HT-29 (cell line): ENCODE measurements at places on chromosomes 12 and 14.
A peak's percentile ranks its signal among the peaks of the same experiment; 100 is the strongest.

DNA sequence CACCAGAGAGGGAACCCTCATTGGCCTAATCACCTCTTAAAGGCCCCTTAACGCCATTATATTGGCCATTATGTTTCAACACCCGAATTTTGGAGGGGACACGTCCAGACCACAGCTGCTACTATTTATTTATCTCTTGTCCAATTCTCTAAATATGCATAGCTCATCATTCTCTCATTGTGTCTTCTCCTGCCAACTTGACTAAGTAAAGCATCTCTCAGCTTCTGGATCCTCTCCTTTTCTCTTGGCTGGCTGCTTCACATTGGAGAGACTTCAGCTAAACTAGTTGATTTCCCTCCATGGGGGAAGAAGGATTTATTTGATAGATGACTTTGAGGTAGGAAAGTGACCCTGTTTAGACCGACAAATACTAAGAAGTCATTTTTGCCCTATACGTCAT lies 120.4 kb upstream of the KRR1 start:
- no peak for DNase-seq

GRCh38 chr14:30214014-30214413 lies 286.4 kb upstream of the PRKD1 start:
- DNase-seq: no peak

DNA sequence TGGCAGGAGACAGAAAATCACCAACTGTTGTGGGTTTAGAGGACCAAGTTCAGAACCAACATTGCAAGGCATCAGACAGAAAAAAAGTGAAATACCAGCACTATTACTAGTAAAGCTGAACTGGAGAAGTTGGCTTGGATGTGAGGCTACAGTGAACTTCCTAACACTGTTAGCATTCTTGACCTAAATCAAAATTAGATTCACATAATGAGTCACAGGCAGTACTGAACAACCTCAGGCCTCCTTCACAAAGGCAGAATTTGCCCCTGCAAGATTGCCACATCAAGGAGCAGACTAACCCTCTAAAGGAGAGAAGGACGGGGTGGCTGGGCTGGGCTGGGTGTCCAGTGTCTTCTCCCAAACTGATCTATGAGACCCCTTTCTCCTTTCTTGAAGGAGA lies 539.7 kb downstream of the SNAPC1 start:
- DNase-seq: no peak

GRCh38 chr12:121925358-121925695 lies 6.9 kb downstream of the CFAP251 start:
- no peak for DNase-seq

GRCh38 chr12:56120158-56120846 lies 2.2 kb downstream of the ZC3H10 start:
- no peak for DNase-seq

GRCh38 chr14:75392686-75393641 lies 34.9 kb upstream of the JDP2 start:
- DNase-seq: no peak

DNA sequence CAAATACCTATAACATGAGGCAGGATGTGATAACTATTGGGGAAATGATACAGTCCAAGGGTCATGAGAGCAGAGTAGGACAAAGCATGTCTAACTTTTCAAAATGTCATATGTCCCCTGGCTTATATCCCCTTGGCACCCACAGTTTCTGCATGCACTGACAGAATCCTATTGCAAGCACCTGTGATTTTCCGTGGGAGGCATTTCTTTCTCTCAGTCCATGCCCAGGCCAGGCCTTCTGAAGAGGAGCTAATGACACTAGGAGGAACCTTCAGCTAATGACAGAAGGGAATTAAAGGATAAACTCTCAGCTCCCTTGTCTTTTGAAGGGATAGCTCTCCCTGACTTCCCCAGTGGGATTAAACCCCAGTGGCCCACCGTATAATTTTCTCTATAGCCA lies 249.2 kb downstream of the TTC6 start:
- no peak for DNase-seq

DNA sequence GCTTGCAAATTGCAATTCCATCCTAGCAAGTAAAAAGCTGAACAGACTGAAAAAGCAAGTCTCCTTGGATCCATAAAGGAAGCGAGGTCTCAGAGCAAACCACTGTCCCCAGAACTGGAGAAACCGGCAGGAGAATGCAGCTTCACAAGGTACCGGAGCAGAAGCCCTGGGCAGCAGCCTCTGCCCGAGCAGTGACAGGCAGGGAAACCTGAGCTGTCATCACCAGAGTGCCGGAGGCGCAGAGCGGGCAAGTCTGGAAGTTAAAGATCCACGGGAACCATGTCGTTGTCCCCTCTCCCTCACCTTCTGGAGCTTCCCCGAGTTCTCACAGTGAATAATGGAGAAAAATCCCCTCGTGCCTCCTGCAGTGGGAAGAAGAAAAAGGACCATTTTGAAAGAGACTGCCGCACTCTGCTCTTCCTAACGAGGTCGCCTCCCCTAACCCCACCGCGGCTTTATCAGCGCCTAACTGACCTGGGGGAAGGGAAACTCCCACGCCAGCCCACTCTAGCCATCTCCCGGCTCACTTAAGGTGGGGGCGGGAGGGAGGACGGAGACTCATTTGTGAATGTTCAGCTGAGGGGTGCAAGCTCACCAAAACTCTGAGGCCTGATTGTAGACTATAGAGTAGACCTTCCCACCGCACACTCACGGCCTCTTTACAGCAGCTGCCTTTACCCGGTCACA lies 27.8 kb downstream of the FBXL14 start:
- no peak for DNase-seq

GRCh38 chr12:127077262-127078045 lies 1189.5 kb upstream of the TMEM132C start:
- DNase-seq: no peak

DNA sequence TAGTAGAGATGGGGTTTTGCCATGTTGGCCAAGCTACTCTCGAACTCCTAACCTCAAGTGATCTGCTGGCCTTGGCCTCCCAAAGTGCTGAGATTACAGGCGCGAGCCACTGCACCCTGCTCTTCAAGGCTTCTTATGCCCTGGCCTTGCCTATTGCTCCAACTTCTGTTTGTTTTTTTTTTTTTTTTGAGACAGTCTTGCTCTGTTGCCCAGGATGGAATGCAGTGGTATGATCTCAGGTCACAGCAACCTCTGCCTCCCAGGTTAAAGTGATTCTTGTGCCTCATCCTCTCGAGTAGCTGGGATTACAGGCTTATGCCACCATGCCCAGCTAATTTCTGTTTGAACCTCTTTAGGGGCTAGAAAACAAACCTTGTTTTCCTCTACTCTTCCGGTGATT lies 6.0 kb upstream of the ABCD4 start:
- DNase-seq: no peak

DNA sequence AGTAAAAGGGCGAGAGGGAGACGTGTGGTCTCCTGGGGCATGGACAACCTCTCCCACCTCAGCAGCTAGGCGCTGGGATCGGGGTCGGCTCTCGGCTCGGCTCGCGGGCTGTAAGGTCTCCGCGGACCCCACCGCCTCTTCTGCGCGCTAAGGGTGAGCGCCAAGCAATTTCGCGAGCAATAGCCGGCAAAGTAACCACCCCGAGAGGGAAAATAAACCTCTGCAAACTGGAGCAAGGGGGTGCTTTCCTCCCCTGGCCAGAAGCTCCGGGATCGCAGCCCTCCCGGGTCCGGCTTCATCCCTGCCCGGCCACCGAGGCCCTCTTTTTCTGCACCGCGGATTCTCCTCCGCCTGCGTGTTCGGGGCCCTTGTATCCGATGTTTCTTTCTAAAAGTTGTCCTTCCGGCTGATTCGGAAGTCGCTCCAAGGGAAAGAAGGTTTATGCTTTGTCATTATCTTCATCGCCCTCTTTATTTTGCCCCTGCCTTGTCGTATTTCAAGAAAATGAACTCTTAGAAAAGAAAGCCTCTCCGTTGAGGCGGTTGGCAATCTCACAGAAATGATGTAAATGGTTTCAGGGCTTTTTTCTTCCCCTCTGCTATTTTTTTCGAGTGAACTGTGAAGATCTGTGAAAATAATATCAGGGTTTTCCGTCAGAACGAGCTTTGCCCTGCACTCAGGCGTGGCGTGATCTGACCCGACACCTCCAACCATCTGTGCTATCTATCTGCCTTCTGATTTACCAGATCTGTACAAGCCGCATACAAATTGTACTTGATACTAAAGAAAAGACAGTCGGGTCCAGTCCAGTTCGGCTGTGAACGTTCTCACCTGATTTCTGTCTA lies 1.7 kb upstream of the SIX6 start:
- no peak for DNase-seq

- DNase-seq: no peak
Measured at GRCh38 chr14:40762685-40763084, 844.0 kb upstream of the LRFN5 start.

- DNase-seq: no peak
Measured at GRCh38 chr14:26522967-26523366, 74.9 kb downstream of the NOVA1 start.

- DNase-seq: peak; percentile 10
Measured at GRCh38 chr14:49692193-49692757, 645 bp upstream of the KLHDC1 start.

- DNase-seq: peak; percentile 7
Measured at GRCh38 chr12:65779091-65779642, 45.1 kb upstream of the HMGA2 start.

- DNase-seq: no peak
Measured at GRCh38 chr12:24470050-24470449, 478.9 kb downstream of the BCAT1 start.

DNA sequence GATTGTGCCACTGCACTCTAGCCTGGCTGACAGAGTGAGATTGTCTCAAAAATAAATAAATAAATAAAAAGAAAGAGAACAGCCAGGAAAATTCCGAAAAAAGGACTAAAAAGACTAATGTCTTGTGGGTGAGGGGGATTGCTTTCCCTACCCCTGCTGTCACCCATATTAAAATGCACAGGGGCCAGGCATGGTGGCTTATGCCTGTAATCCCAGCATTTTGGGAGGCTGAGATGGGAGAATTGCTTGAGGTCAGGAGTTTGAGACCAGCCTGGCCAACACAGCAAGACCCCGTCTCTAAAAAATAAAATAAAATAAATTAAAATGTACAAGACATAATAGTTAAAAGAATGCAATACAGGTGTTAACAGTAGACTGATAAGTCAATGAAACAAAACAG lies 6.1 kb downstream of the DHRS1 start:
- no peak for DNase-seq

- DNase-seq: no peak
Measured at GRCh38 chr12:89062996-89063395, 289.3 kb downstream of the DUSP6 start.

DNA sequence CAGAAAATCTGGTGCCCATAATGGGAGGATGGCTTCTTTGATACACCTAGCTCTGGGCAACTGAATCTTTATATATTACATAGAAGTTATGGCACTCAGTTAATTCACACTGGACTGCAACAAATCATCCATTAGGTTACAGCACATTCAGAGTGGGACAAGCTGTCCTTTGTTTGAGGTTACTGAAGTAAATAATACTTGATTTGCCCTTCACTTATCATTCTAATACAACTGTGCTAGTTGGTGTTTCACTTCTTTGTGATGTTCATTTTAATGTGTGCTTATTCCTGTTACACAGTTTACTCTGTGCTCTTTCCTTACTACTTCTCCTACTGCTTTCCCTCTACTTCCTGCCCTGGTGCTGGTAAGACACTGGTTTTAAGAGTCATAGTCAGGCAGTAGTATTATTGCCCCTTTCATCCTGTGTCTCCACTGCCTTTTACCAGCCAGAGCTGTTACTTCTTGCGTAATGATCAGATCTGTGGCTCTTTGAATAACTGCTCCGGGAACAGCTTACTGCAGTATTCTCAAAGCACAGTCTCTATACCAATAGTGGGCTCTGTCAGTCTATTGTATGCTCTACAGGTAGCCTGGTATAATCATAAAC lies 36.4 kb upstream of the GXYLT1 start:
- no peak for DNase-seq

DNA sequence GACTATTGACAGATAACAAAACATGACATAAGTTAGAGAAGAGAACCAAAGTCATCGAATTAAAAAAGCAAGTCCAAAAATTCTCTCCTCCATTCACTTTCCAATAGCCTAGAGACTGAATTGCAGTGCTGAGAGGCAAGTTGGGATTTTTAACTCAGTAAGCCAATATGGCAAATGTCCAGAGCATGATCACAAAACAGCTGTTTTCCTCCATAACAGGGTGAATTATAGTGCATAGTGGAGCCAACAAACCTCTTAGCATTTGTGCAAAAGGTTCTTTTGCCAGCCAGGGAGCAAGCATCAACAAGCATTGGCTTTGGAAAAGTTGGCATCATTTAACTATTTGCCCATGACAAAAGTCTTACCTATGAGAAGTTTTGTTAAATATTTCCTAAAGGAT lies 458.8 kb upstream of the NOVA1 start:
- DNase-seq: no peak

DNA sequence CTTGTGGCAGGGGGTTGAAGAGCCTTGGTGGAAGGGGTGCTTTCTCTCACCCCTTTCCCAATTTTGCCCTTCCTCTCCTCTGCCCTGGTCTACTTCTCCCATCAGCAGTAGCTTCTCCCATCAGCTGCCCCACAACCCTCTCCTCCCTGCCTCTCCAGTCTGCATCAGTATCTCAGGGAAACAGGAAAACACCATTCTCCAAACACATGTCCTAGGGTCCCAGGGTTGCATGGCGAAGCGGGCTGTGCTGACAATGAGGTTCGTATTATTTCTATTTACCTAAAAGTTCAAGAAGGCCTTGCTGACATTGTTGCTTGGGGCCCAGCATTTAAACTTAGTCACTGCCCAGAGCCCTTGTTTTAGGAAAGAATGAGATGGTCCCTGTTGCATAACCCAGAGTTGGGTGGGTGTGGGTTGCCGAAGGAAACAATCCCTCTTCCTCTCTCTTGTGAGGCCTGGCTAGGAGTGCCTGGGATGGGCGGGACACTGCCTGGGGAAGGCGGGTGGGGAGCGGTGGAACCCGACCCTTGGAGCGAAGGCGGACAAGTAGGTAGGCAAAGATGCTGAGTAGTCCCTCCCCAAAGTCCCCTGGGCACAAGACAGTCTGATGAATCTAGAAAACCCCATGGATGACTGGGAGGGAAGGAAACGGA lies 1.3 kb upstream of the IGFBP6 start:
- DNase-seq: no peak

DNA sequence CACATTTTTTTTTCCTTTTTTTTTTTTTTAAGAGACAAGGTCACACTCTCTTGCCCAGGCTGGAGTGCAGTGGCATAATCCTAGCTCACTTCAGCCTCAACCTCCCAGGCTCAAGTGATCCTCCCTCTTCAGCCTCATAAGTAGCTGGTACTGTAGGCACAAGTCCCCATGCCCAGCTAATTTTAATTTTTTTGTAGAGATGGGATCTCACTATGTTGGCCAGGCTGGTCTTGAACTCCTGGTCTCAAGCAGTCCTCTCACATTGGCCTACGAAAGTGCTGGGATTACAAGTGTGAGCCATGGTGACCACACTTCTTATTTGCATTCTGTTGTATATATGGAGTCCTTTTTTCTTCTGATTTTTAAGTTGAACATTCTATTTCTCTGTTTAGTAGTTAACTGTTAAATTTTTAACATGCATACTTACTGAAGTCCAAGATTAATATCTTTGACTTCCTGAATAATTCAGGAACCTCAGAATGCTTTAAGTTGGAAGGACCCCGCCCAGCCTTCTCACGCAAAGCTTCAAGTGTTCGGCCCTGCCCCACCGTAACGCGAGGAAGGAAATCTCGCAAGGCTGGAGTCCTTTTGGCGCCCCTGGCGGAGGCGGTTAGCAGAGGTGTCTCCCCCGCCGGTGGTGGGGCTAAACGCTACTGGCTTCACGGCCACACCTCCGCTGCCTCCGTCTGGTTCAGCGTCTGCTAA lies 21.6 kb downstream of the SPATS2 start:
- DNase-seq: no peak

- no peak for DNase-seq
Measured at GRCh38 chr14:101364503-101365328, 196.6 kb upstream of the DIO3 start.
